Mesendoderm (in vitro differentiated cells): ENCODE measurements at places on chromosomes 12 and 14.

GRCh38 chr14:93231129-93231979 is 24.3 kb downstream of the UBR7 start:
- no peak for DNase-seq

DNA sequence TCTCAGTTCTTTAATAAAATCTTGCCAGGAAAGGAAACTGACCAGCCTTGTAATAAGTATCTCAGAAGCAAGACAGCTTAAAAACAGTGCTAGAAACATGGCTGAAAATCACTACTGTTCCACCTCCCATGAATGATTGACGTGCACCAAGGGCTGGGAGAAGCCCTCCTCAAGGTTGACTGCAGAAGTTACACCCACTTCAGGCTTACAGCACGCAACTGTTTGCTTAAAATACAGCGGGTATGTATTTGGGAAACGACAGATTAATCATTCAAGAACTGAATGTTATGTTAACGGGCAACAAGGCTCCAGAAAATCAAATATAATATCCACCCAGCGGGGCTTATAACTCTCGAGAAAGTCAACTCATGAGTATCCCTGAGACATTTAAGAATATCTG is 22.1 kb downstream of the PRKD1 start:
- no peak for DNase-seq

DNA sequence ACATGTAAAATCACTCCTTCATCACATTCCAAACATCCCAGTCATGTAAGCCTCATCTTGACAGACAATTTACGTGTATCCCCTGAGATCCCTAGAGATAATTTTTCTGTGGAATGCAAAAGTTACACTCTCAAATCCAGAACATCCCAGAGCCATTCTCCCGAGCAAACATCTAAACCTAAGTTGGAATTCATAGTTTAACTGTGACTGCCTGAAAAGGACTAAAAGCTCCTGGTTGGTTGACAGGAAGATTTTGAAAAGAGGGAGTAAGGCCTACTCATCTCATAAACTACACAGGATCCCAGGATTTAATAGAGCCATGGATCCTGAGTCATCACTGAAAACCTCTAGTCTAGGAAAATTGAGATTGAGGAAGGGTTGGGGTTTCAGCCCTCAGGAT is 123.6 kb downstream of the SCN8A start:
- peak; percentile 12 for DNase-seq

DNA sequence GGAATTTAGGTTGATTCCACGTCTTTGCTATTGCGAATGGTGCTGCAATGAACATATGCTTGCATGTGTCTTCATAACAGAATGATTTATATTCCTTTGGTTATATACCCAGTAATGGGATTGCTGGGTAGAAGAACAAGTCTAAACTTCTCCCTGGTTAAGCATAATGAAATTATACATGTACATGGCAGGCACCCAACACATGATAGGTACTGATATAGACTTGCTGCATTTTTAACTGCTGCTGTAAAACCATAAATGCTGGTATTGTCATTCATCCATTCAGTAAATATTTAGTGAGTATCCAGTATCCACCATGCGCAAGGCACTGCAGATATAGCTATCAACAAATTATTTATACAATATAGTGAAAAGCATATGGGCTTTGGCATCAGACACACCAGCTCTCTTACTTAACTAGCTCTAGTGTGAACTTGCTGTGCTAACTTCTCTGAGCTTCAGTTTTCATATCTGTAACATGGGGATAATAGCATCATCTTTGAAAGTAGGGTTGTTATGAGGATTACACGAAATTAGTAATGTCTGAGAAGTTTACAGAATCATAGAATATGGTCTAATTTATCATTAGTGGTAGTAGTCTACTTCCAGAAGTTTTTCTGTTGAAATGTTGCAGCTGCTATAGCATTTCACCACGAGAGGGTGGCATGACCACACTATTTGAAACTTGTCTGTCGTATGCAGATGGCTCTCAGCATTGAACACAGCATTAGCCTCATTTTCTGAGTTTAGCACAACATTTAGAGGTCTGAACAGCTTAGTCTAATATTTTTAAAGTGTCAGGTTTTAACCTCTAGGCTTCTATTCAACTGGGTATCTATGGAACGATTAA is 32.0 kb upstream of the SEL1L start:
- peak; percentile 63 for DNase-seq

DNA sequence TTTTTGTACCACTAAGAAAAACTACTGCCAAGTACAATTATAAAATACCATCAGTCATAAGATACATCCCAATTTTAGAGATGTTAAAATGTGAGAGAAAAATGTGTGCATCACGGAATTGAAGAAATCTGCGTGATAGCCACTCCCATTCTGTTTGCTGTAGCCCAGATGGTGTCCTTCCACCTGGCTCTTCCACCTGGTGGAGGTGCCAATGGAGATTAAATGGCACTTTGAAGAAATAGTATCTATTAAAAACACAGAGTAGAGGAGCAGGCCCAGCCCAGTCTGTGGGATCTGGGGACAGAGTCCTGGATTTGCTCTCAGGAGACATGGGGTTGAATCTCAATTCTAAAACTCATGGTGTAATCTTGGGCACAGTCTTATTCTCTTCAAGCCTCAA is 35.5 kb downstream of the TSPAN11 start:
- no peak for DNase-seq
